ENCODE measurements at places on chromosomes 5 and 9.

- no peak for DNase-seq
Observed at GRCh38 chr5:36373527-36374086, 71.9 kb upstream of the RANBP3L start.

DNA sequence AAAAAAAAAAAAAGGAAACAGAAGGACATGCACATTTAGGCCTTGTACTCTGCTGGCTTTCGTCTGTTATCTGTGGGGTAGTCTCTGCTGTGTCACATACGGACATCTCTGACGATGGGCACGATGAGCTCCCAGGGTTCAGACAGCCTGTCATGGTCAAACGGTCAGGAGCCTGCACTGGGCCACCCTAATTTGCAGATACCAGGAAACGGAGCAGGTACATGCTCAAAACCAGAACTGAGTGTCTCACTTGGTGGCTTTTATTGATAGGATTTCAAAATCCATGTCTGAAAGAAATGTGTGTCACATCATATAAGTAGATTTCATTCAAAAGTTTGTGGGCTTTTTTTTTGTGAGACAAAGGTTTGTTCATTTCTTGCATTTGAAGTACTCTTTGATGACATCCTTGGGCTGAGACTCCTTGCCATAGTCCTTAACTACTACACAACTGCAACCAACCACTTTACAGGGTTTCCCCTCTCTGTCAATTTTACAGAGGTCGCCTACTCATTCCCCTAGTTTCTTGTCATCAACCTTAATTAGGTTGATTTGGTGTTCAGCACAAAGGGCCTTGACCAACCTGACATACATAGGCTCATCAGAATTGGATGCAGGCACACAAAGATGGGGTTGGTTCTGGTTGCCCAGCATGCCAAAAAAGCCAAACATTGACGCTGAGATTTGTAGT, 9.0 kb downstream of the CKMT2 start:
- DNase-seq = no peak

- DNase-seq = no peak
Observed at GRCh38 chr5:176447591-176447977, 601 bp upstream of the FAF2 start.

DNA sequence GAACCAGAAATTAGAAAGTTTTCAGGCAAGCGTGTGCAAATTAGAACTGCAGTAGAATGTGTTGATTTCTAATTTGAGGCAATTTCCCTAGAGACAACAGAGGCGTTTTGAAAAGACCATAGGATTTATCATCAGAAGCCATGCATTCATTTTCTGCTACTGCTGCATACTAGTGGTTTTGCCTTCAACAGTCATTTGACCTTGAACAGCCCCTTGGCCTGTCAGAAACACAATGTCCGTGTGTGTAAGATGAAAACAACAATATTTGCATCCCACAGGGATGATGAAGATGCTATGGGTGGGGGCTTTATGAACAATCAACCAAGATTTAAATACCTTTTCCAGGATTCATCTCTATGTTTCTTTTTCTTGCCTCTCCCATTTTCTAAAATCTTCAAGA, 73.7 kb downstream of the PDE4D start:
- no peak for DNase-seq

DNA sequence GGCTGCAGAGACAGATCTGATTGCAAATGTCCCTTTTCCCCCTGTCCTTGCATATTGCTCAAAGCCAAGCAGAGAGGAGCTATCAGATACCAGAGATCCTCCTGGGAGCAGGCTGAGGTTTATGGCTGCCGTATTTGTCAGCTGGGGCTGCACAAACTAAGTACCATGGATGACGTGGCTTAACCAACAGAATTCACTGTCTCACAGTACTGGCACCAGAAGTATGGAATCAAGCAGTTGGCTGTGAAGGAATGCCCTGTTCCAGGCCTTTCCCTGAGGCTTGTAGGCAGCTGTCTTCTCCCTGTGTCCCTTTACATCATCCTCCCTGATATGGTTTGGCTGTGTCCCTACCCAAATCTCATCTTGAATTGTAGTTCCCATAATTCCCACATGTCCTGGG, 2.6 kb downstream of the CFAP90 start:
- no peak for DNase-seq

DNA sequence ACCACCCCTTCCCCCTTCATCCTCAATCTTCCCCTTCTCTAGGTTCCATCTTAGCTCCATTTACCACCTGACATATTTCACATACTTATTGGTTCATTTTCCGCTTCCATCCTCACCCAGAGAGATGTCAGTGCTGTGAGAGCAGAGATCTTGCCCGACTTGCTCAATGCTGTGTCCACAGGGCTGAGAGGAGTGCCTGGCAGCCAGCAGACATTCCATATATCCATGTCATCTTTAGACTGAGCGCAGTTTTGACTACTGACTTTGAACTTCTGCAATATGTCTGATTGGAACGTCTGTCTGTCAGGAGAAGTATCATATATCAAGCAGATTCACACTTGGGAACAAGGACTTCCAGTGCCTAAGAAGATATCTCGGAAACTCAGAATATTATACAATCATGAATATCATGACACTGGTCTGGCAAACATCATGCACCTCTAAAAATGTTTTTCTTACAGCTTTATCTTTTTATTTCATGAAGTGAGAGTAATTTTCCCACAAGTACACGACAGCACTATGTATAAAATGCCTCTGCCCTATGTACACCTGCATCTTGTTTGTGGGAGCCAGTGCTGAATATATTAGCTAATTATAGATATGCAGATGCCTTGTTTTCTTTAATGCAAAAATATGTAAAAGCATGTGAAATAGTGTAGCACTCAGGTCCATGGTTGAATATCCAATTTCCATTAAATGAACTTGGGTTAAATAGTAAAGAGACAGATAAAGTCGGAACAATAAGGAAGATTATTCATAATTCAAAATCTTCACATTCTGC, 454.0 kb upstream of the DAP start:
- DNase-seq = no peak

- no peak for DNase-seq
Observed at GRCh38 chr5:68306361-68307014, 90.9 kb downstream of the PIK3R1 start.
